Activated CD8-positive, alpha-beta memory T cell treated with anti-CD3 and anti-CD28 coated beads for 4 hours (primary cell): ENCODE measurements at places on chromosomes 4 and X.

GRCh38 chrX:124307253-124307907, 25.1 kb upstream of the TEX13D start:
- no peak for DNase-seq

GRCh38 chr4:37978248-37978924, 18.2 kb downstream of the PTTG2 start:
- DNase-seq = no peak

DNA sequence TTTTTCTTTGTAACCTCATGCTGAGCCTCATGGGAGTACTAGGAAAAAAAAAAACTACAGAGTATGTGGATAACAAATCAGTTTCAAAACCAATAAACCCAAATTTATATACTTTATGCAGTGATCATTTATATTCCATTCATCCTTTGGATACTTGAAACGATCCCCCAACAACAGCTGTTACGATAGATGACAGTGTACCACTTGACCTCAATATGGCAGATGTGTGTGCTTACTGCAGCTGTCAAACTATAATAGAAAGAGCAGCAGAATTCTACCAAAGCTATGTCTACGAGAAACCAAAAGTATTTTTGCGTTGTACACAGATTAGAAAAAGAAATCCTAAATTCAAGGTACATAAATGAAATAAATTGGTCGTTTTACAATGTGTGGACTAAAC, 337.8 kb downstream of the PDGFC start:
- DNase-seq = no peak

GRCh38 chr4:162104459-162105124, 59.2 kb downstream of the FSTL5 start:
- no peak for DNase-seq
